ENCODE measurements at places on chromosomes 2 and 18. TPM values are rescaled to one million over a fixed set of nuclear protein-coding genes. Genes with fewer than 3 reads are reported as not detected.

Gene TEKT4
- total RNA-seq, result not detected

Gene EGR4
- not detected for total RNA-seq

Gene PLEK
- total RNA-seq, result 28.8 TPM

Gene CIB4
- total RNA-seq, result not detected

Gene POMC
- total RNA-seq, result 6.1 TPM

Gene AQP12B
- total RNA-seq, result not detected

Gene ADGRF3
- 5.7 TPM for total RNA-seq

Gene PPP3R1
- 65.4 TPM for total RNA-seq

Gene SS18
- 64.3 TPM for total RNA-seq

Gene IMPACT
- total RNA-seq, result 14.7 TPM

Gene DHRS9
- total RNA-seq, result 0.34 TPM

Gene IL36B
- not detected for total RNA-seq

Gene BMP10
- total RNA-seq, result not detected

Gene NEU2
- not detected for total RNA-seq

Gene NAPG
- total RNA-seq, result 28.7 TPM

Gene GALNT14
- total RNA-seq, result not detected

Gene BOLA3
- 53.8 TPM for total RNA-seq

Gene CRYGC
- total RNA-seq, result not detected

Gene CD226
- total RNA-seq, result 50.9 TPM

Gene RPIA
- total RNA-seq, result 37.5 TPM

Gene TTC39C
- total RNA-seq, result 84.0 TPM

Gene KRTCAP3
- 12.2 TPM for total RNA-seq

Gene PAX8
- 3.2 TPM for total RNA-seq

Gene STPG4
- 0.19 TPM for total RNA-seq

Gene IL1A
- not detected for total RNA-seq

Gene FBXO15
- total RNA-seq, result 2.0 TPM

Gene TTC27
- total RNA-seq, result 14.9 TPM

Gene SGPP2
- 0.89 TPM for total RNA-seq

Gene EMILIN2
- total RNA-seq, result 27.7 TPM

Gene AMMECR1L
- 14.7 TPM for total RNA-seq

Gene GPD2
- 19.8 TPM for total RNA-seq

Gene SAG
- total RNA-seq, result not detected

Gene ERICH2
- not detected for total RNA-seq

Gene TCF7L1
- not detected for total RNA-seq

Gene MAIP1
- 20.0 TPM for total RNA-seq

Gene MAL
- total RNA-seq, result 174 TPM

Gene CCDC102B
- 3.9 TPM for total RNA-seq

Gene RAPGEF4
- 1.1 TPM for total RNA-seq

Gene L3MBTL4
- 0.08 TPM for total RNA-seq

Gene MYO5B
- not detected for total RNA-seq

Gene VAMP8
- total RNA-seq, result 135 TPM

Gene PSMA8
- total RNA-seq, result 1.4 TPM

Gene FAM124B
- total RNA-seq, result 0.17 TPM

Gene CD207
- total RNA-seq, result not detected

Gene RAB11FIP5
- 4.9 TPM for total RNA-seq

Gene NT5DC4
- not detected for total RNA-seq

Gene RFX8
- 2.0 TPM for total RNA-seq

Gene DCDC2C
- total RNA-seq, result not detected

Gene SP140
- 61.4 TPM for total RNA-seq

Gene ARHGAP15
- 141 TPM for total RNA-seq

Gene VWC2L
- total RNA-seq, result not detected

Gene PLB1
- total RNA-seq, result 0.30 TPM

Gene HTR2B
- total RNA-seq, result not detected

Gene MOCOS
- 0.23 TPM for total RNA-seq

Gene CSRNP3
- total RNA-seq, result not detected

Gene BCL2L11
- total RNA-seq, result 21.1 TPM

Gene RIT2
- not detected for total RNA-seq

Gene ANKRD62
- not detected for total RNA-seq

Gene SRD5A2
- total RNA-seq, result not detected

Gene SPC25
- total RNA-seq, result 40.0 TPM

Measured in activated naive CD8-positive, alpha-beta T cell treated with anti-CD3 and anti-CD28 coated beads, Interleukin-2, amount 10 ng/mL, durations not matched to agents 7 days and 5 days (primary cell).